ENCODE measurements at places on chromosomes 16 and 17. TPM values are rescaled to one million over a fixed set of nuclear protein-coding genes. Genes with fewer than 3 reads are reported as not detected.

PTGES3L gene
- 2.2 TPM for total RNA-seq

TNS4 gene
- total RNA-seq: 2.1 TPM

ZG16B gene
- not detected for total RNA-seq

KRTAP4-5 gene
- not detected for total RNA-seq

NIP7 gene
- 16.5 TPM for total RNA-seq

CPHXL gene
- total RNA-seq: not detected

DNA sequence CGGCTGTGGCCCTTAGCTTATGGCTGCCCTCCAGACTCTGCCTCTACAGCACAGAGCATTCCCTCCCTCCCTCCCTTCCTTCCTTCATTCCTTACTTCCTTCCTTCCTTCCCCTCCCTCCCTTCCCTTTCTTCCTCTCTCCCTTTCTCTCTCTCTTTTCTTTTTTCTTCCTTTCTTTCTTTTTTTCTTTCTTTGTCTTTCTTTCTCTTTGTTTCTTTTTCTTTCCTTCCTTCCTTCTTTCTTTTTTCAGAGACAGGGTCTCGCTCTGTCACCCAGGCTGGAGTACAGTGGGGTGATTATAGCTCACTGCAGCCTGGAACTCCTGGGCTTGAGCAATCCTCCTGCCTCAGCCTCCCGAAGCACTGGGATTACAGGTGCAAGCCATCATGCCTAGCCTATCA lies 11.7 kb downstream of the TMEM92 start:
- H3K4me1 ChIP-seq: peaks cover 55% of the 10 kb centered on the region
- no peaks in the 10 kb centered on the region for H3K27me3 ChIP-seq
- no peak overlapping the region for H3K4me3 ChIP-seq
- no peaks in the 10 kb centered on the region for H3K36me3 ChIP-seq
- H3K27ac ChIP-seq: no peak overlapping the region
- DNase-seq: no peak

GRCh38 chr16:56211435-56211981 lies 20.2 kb downstream of the GNAO1 start:
- no peaks in the 10 kb centered on the region for H3K27me3 ChIP-seq
- H3K27ac ChIP-seq: no peak overlapping the region
- DNase-seq: no peak
- H3K36me3 ChIP-seq: no peaks in the 10 kb centered on the region

DNA sequence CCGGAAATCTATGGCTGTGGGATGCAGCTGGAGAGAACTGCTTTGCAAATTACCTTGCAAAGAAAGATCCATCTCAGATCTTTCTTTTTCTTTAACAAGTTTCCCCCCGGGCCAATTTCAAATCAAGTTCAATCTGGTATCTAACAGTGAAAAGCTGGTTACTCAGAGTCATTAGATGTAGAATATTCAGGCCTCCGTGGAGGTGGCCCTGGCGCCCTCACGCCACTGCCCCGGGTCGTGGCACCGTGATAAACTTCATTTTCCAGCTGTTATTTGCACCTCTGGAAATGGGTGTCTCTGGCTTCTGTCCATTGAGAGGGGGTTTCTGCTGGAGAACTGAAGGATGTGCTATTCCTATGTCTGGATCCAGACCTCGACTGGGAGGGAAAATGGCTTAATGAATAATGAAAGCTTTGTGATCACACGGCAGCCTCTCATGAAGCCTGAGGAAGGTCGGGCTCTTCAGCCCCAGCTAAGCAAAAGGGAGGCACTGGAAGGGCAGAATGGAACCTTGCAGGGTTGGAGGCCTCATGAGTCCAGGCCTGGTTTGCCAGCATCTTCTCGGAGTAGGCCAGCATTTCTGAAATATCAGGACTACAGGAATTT lies 30.5 kb downstream of the CACNG4 start:
- no peak for DNase-seq
- H3K36me3 ChIP-seq: no peaks in the 10 kb centered on the region
- no peaks in the 10 kb centered on the region for H3K27me3 ChIP-seq
- H3K4me3 ChIP-seq: no peak overlapping the region
- H3K27ac ChIP-seq: no peak overlapping the region

DNA sequence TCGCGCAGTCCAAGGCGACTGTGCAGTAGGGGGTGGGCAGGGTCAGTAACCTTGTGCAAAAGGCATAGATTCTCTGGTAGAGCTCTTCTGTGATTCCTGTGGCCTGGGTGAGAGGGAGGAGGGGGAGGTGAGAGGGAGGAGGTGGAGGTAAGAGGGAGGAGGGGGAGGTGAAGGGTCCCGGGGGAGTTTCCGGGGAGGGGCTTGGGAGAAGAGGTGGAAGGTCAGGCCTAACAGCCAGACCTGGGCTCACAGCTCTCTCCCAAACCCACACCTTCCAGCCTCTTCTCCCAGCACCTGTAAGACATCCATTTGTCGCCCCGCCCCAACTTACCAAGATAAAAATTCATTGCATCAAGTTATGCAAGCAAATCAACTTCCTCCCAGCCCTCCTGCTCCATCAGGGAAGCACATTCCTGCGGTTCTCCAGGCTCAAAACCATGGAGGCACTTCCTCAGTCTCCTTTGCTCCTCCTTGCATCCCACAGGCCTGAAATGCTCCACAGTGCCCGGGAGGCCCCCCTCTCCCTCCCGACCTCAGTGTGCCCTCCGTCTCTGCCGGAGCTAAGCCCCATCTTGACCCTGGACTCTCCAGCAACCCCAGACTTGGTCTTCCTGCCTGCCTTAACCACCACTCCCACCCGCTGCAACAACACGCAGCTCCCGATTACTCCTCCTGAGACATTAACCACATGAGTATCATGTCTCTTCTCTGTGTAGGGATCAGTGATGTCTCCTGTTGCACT lies 30.5 kb downstream of the PIK3R6 start:
- DNase-seq: no peak
- no peak overlapping the region for H3K27ac ChIP-seq
- H3K4me1 ChIP-seq: no peaks in the 10 kb centered on the region
- no peak overlapping the region for H3K4me3 ChIP-seq
- no peaks in the 10 kb centered on the region for H3K27me3 ChIP-seq

- no peak overlapping the region for H3K27ac ChIP-seq
- no peaks in the 10 kb centered on the region for H3K4me1 ChIP-seq
- no peaks in the 10 kb centered on the region for H3K27me3 ChIP-seq
- no peak overlapping the region for H3K4me3 ChIP-seq
These were observed 121.1 kb downstream of the SPACA3 start for GRCh38 chr17:33112763-33113162.

DNA sequence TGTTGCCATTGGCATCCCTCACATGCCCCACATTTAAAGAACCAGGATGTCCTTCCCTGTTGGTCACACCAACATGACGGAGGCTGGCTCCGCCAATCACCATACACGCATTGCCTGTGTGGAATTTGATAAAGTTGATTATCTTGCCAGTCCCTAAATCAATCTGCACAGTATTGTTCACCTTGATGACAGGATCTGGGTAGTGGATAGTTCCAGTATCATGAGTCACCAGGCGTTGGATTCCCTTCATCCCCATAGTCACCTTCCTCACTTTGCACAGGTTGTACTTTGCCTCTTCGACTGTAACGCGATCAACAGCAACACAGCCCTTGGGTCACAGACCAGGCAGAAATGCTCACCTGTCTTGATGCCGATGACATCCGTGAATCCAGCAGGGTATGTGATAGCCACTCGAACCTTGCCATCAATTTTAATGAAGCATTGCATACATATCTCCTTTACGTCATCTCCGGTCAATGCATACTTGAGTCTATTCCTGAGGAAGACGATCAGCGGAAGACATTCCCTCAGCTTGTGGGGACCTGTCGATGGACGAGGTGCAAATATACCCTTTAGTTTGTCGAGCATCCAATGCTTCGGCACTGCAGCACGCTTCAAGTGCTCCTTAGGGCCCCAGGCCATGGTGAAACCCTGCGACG lies 14.2 kb downstream of the CTRB2 start:
- H3K36me3 ChIP-seq: no peaks in the 10 kb centered on the region
- no peak overlapping the region for H3K27ac ChIP-seq
- no peaks in the 10 kb centered on the region for H3K27me3 ChIP-seq
- DNase-seq: no peak
- no peak overlapping the region for H3K4me3 ChIP-seq

DNA sequence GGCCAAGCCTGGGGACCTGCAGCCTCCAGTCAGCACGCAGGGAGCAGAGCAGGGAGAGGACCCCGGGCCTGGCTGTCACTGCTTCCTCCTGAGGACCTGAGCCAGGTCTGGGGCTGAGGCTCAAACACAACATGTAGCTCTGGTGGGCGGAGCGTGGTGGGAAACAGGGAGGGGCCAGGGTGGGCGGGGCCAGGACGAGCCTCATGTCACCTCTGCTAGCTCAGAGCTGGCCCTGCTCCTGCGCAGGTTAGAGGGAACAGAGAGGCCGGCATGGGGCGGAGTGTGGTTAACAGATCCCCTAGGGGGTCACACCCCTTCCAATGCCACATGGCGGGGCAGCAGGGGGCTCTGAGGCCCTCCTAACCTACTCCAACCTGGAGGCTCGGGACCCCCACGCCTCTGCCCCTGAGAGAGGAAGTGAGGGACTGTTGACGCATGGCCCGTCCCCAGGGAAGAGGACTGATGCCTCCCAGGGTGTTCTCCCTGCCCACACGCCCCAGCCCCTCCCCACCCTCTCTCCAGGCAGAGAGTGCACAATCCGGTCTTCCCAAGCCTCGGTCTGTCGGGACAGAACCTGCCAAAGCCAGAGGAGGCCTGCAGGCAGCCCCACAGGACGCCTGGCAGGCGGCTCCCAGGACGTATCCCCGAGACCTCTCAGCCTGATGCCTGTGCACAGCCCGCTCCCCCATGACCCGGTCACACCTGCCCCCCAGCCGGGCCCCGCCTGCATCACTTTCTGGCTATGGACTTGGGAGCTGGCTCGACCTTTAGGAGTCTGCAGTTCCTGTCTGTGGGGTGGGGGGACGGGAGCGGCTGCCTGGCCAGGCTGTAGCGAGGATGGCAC lies 15.2 kb downstream of the PIEZO1 start:
- peaks cover 96% of the 10 kb centered on the region for H3K4me1 ChIP-seq
- H3K27me3 ChIP-seq: no peaks in the 10 kb centered on the region
- peak overlapping the region; percentile 40 for H3K4me3 ChIP-seq
- peak overlapping the region; percentile 76 for H3K27ac ChIP-seq

GRCh38 chr17:42917236-42917603 lies 16.6 kb downstream of the G6PC1 start:
- H3K27ac ChIP-seq: no peak overlapping the region
- DNase-seq: no peak
- H3K27me3 ChIP-seq: no peaks in the 10 kb centered on the region
- H3K36me3 ChIP-seq: no peaks in the 10 kb centered on the region

GRCh38 chr16:2155977-2156848 lies 631 bp downstream of the TRAF7 start:
- peak overlapping the region; percentile 89 for H3K4me3 ChIP-seq
- H3K27me3 ChIP-seq: no peaks in the 10 kb centered on the region
- DNase-seq: peak; percentile 86
- peaks cover 85% of the 10 kb centered on the region for H3K4me1 ChIP-seq

DNA sequence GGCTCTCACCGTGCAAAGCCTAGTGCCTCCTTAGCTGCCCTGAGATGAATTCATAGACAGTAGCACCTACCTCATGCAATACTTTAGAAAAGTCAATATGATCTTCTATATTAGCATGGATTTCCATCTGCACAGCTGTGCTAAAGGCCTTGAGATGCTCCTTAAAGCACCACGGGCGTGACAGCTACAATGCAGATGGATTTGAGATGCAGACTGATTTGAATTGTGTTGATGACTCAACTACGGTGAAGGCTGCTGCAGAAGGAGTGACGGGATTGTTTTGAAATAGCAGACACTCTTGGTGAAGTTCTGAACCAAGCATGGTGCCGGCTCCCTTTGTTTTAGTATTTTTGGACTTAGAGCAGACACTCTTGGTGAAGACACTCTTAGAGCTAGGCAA lies 88.2 kb downstream of the SPECC1 start:
- no peak overlapping the region for H3K4me3 ChIP-seq
- H3K27me3 ChIP-seq: no peaks in the 10 kb centered on the region
- H3K36me3 ChIP-seq: no peaks in the 10 kb centered on the region
- no peak for DNase-seq
- H3K4me1 ChIP-seq: no peaks in the 10 kb centered on the region
- H3K27ac ChIP-seq: no peak overlapping the region

GRCh38 chr17:82776454-82776853 lies 24.6 kb downstream of the TBCD start:
- DNase-seq: no peak
- H3K27me3 ChIP-seq: no peaks in the 10 kb centered on the region
- no peak overlapping the region for H3K4me3 ChIP-seq
- H3K4me1 ChIP-seq: peaks cover 23% of the 10 kb centered on the region
- no peak overlapping the region for H3K27ac ChIP-seq

GRCh38 chr16:58025351-58026138 lies at the start of gene MMP15:
TSS of gene MMP15 (plus strand) at chr16:58025754. CDS start at chr16:58026351, 597 bp downstream.
- H3K36me3 ChIP-seq: no peaks in the 10 kb centered on the region
- peaks cover 61% of the 10 kb centered on the region for H3K4me1 ChIP-seq
- H3K4me3 ChIP-seq: peak within 1 kb of the TSS; percentile 67
- DNase-seq: peak; percentile 97
- peak within 1 kb of the TSS; percentile 85 for H3K27ac ChIP-seq

DNA sequence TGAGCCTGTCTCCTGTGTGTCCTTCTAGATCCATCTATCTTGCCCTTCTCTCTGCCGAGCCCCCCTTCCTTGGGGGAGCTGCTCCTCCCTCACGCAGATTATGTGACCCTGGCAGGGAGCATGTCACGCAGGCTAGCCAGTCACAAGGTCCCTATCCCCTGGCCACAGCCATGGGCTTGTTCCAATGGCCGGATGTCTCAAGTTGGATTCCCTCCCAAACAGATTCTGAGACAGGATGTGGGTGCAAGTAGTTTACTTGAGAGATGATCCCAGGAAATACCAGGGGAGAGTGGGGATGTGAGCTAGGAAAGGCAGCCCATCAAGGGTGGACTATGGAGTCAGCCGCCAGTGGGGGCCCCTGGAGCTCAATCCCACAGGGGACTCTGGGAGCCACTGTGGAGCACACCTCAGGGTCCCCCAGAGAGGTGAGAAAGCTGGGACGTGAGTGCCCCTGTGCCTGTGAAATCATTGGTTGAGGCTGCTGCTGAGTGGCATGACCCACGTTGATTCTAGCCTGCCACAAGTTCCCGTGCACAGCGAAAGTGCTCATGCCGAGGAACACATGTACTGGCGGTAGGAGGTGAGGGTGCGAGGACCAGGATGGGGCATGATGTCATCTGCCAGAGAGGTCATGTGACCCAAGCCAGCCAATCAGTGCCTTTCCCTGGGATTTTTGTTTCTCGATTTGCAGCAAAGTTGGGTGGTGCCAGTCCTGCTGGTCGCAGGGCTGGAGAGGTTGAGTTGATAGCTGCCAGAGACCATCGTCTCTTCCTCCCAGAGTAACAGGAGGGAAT lies 6.4 kb upstream of the CRISPLD2 start:
- H3K27me3 ChIP-seq: no peaks in the 10 kb centered on the region
- H3K36me3 ChIP-seq: no peaks in the 10 kb centered on the region
- no peaks in the 10 kb centered on the region for H3K4me1 ChIP-seq

DNA sequence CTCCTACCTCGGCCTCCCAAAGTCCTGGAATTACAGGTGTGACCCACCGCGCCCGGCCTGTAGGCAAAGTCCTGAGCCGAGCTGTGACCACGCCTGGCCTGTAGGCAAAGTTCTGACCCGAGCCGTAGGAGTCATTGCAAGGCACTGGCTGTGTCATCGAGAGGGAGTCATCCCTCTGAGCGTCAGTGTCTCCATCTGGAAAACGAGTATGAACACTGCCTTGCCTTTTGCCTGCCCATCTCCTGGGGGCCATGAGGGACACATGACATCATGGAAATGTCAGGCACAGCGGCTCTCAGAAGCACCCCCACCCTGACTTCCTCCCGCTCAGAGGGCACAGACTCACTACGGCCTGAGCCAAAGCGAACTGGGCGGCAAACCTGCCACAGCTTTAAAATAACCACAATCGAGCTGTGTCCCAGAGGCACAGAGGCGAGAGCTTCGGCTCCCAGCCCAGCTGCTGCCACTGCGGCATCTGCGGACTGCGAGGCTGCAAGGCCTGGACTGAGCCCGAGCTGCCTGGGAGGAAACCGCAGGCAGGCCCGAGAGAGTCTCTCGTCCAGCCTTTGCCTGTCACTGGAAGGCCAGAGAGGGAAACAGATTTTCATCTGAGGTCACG lies 50.8 kb downstream of the RPH3AL start:
- peaks cover 8% of the 10 kb centered on the region for H3K4me1 ChIP-seq
- H3K27ac ChIP-seq: peak overlapping the region; percentile 82
- no peak overlapping the region for H3K4me3 ChIP-seq
- no peaks in the 10 kb centered on the region for H3K27me3 ChIP-seq

Data from upper lobe of left lung (tissue), 6 donors.